Activated CD4-positive, alpha-beta T cell treated with anti-CD3 and anti-CD28 coated beads, Interleukin-2, amount 10 ng/mL, durations not matched to agents 24 days and 14 days (primary cell): ENCODE measurements at places on chromosomes 11 and 22. TPM values are rescaled to one million over a fixed set of nuclear protein-coding genes. Genes with fewer than 3 reads are reported as not detected.

GRCh38 chr22:41369837-41370236 lies 11.9 kb upstream of the TEF start:
- DNase-seq: no peak

DNA sequence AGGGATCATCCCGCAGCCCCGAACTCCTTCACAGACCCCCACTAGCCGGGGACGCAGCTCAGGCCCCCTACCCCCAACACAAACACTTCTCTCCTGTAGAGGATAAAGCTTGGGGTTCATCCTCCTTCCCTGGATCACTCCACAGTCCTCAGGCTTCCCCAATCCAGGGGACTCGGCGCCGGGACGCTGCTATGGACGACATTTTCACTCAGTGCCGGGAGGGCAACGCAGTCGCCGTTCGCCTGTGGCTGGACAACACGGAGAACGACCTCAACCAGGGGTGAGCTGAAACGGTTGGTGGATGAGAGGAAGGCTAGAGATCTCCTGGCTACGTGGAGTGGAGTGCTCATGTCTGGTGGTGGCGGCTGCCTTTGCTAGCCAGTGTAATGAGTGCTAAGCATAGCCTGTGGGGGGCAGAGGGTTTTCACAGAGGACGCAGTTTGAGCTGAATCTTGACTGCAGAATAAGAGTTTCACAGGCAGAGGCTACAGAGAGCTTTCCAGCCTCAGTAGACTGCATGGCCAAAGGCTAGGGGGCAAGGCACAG lies 580 bp downstream of the ILK start:
- peak; percentile 86 for DNase-seq

GRCh38 chr22:25645266-25645665 lies 80.8 kb downstream of the GRK3 start:
- no peak for DNase-seq

- DNase-seq: no peak
These were observed 746.1 kb downstream of the NTM start for GRCh38 chr11:132116516-132116915.

DNA sequence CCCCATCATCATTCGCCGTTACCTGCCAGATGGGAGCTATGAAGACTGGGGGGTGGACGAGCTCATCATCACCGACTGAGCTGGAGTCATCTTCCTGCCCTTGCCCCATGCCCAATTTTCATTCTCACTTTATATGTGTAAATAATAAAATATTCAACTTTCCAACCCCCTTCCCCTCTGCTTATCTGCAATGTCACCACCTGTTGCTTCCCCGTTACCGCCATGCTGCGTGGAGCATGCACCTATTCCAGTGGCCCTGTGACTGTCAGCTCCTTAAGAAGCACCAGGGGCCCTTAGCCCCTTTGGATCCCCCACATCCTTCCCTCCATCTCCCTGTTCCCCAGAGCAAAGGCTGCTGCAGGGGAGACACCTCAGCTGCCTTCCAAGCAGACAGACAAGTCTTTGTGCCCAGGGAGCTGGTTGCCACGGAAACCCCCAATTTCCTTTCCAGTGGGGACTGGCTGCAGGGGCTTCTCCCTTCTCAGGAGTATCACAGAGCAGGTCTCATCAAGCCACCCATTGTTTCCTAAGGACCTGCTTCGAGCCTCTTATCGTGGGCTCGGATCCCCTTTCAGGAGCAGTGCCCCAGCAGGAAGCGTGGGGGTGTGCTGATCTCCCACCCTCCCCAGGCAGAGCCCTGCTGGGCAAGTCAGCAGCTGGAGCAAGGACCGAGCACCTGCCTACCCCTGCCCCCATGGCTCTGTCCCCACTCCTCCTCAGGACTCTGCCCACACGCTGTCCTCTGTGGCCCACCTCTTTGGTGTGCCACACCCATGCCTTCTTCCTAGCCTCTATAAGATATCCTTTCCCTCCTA lies 14.3 kb downstream of the POLR2F start:
- DNase-seq: no peak

- peak; percentile 69 for DNase-seq
These were observed 1.6 kb downstream of the DEAF1 start for GRCh38 chr11:693415-693831.

- DNase-seq: no peak
These were observed 10.7 kb upstream of the SESN3 start for GRCh38 chr11:95241681-95242081.

GRCh38 chr11:66359662-66360087 lies 11.9 kb downstream of the SLC29A2 start:
- DNase-seq: no peak

GRCh38 chr22:46053563-46054090 lies 76.7 kb upstream of the WNT7B start:
- peak; percentile 82 for DNase-seq

- peak; percentile 88 for DNase-seq
These were observed 111.2 kb downstream of the MRTFA start for GRCh38 chr22:40525250-40525884.

DNA sequence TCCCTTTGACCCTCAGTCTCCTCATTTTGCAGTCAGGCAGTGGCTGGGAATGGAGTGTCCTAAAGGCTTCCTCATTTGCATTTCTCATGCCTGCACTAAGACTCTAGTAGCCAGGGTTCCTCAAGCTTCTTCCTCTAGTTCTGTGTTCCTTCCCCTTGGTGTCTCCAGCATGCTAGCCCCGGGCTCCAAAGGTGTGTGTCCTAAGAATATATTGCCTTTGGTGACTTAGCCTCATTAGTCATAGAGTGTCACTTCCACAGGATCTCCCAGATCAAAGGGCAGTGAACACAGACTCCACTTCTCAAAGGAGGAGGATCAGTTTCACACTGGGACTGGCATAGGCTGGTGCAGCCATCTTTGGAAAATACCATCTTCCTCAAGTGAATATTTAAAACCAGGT lies 21.4 kb upstream of the ACER3 start:
- no peak for DNase-seq

- peak; percentile 93 for DNase-seq
These were observed 4.1 kb upstream of the PLAAT2 start for GRCh38 chr11:63567044-63567840.

GRCh38 chr11:1404461-1405185 lies 14.9 kb downstream of the BRSK2 start:
- no peak for DNase-seq

GRCh38 chr11:29320196-29320595 lies 696.6 kb downstream of the KCNA4 start:
- no peak for DNase-seq

- no peak for DNase-seq
These were observed 991 bp upstream of the SLCO2B1 start for GRCh38 chr11:75149766-75150465.

GRCh38 chr22:47052236-47053012 lies 290.0 kb downstream of the TBC1D22A start:
- no peak for DNase-seq

DNA sequence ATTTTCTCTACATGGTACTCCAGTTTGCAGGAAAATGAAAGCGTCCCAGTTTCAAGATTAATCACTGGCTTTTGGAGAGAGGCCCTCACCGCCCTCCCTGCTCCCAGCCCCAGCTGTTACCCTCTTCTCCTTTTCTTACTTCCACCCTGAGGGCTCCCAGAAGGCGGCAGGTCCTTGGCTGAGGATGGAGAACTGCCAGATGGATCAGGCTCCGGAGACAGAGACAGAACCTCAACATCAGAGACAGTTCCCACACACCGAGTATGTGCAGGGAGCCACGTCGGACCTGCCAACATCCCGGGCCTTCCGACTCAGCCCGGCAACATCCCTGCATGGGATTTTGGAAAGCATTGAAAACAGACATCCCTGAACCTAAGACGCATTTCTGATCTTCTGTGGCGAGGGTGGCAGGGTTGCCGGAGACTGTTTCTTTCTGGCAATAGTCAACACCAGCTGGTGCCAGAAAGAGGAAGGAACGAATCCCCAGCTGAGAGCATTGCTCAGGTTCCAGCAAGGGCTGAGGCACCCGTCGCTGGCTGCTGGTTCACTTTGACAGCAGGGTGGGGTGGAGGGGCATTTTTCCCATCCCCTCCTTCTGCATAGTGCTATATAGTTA lies 467.1 kb downstream of the MIAT start:
- DNase-seq: no peak

DNA sequence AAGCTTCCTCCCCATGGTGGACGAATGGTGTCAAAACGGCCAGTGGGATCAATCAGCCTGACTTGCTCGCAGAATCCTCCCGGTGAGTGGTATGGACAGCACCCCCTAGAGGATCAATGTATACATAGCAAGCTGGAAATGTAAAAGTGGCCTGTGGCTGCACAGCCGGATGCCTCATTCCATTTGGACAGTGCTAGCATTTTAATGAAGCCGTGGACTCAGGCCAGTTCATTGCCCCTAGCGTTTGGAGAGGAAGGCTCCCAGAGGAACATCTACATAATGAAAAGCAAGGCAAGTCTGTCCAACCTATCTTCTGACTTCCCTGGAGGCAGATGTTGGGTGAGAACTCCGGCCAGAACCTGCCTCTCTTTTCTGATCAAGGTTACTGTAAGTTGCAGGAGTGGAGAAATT lies 942.3 kb downstream of the NTM start:
- DNase-seq: no peak

- no peak for DNase-seq
These were observed 198.8 kb upstream of the KIRREL3 start for GRCh38 chr11:127199306-127199801.

GRCh38 chr11:13286279-13286821 lies 8.8 kb downstream of the BMAL1 start:
- no peak for DNase-seq

- no peak for DNase-seq
These were observed 32.9 kb downstream of the RPL27A start for GRCh38 chr11:8715501-8715900.

GRCh38 chr11:18011633-18012032 lies 1.2 kb downstream of the SERGEF start:
- DNase-seq: no peak

DNA sequence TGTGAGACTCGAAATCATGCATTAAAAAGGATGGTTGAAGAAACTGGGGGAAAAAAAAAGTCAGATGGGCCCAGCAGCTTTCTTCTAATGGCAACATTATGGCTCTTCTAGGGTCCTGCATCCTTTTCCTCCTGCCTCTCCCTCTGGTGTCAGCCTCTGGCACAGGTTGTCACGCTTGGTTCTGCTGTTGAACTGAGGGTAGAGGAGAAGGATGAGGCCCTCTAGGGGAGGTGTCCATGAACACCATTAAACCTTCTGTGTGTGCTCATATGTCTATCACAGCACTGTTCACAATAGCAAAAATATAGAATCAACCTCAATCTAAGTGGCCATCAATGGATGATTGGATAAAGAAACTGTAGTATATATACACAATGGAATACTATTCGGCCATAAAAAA lies 36.0 kb downstream of the BUD13 start:
- no peak for DNase-seq

DNA sequence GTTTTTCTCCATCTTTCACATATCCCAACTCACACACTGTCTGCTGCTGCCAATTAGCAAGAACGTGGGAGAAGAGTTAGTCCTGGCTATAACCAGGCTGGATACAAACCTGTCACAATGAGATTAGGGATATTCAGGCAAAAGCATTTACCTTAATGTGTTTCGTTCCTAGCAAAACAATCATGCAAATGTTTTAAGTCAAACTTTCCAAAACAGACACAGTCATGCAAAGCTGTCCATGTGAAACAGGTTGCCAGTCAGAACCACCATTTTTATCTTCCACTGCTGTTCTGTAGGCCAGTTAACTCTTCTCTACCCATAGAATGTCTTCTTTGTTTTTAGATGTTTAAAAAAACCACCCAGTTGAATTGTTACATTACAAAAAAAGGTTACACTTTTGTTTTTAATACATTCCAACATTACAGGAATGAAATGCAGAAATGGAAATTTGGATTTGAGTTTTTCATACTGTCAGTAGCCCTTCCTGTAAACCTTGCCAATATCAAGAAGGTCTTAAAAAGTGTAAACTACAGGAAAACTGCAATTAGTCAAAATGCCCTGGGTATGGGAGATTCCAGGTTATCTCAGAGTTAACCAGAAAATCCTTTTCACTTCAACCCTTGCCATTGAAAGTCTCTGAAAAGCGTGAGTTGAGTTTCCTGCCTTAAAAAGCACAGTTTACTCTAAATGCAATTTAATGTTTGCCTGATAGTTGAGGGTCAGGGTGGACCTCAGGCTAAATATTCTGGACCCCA lies 34.2 kb upstream of the LDLRAD3 start:
- DNase-seq: no peak

GRCh38 chr22:11066458-11067285 lies 4461.3 kb upstream of the OR11H1 start:
- DNase-seq: peak; percentile 59

- no peak for DNase-seq
These were observed 437 bp downstream of the SLC43A3 start for GRCh38 chr11:57426439-57426928.

GRCh38 chr11:78838417-78838816 lies 263.8 kb upstream of the NARS2 start:
- DNase-seq: no peak

- no peak for DNase-seq
These were observed 19.8 kb downstream of the SCGB1A1 start for GRCh38 chr11:62438641-62439040.

DNA sequence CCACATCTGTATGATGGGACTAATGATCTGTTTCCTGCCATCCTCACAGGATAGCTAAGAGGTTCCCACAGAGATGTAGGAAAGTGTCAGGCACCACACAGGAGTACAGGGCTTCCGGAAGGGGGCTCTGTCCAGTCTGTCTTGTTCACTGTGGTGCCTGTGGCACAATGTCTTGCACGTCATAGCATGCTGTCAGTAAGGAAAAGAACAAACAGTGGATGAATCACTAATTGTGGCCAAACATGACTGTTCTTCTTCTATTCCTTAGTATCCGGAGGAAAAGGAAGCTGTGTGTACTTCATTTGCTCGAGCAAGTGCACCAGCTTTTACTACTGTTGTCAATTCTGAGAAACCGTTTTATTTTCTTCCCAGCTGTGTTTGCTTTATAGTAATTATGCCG lies 73.4 kb upstream of the YWHAH start:
- no peak for DNase-seq

DNA sequence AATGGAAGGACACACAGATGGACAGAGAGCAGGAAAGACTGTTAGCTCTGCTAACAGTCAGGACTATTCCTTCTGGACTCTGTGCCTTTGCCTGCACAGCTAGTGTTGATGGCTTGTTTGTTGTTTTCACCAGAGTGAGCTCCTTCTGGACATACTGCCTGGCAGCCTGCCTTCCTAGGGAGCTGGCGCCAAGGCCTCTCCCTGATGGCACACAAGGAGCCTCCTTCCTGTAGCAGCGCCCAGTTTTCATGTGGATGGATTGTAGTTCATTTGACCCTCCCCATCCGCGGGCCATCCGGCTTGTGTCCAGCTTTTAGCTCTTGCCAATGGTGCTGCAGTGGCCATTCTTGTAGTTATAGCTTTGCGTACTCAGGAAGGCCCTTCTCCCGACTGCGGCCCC lies 16.6 kb upstream of the BCR start:
- DNase-seq: no peak

- no peak for DNase-seq
These were observed 215.4 kb upstream of the UBASH3B start for GRCh38 chr11:122439866-122440810.

GRCh38 chr11:76419896-76420295 lies 24.9 kb upstream of the EMSY start:
- peak; percentile 60 for DNase-seq

Gene OR52I2
- not detected in 2 replicates for total RNA-seq

Gene NXPE2
- not detected in 2 replicates for total RNA-seq

Gene OR2AG1
- total RNA-seq: not detected in 2 replicates

Gene B4GALNT4
- total RNA-seq: 3.9 and 4.1 TPM in 2 replicates

Gene MS4A4A
- total RNA-seq: not detected in 2 replicates

Gene MED17
- total RNA-seq: 48.5 and 55.1 TPM in 2 replicates

Gene PIH1D2
- total RNA-seq: 0.21 and 0.59 TPM in 2 replicates

Gene SERHL2
- 2.2 and 2.3 TPM in 2 replicates for total RNA-seq

Gene TREH
- total RNA-seq: not detected in 2 replicates

Gene EIF3M
- 348 and 351 TPM in 2 replicates for total RNA-seq

Gene IL10RA
- 86.6 and 89.9 TPM in 2 replicates for total RNA-seq

Gene GAL3ST1
- not detected in 2 replicates for total RNA-seq

Gene ANKK1
- total RNA-seq: not detected in 2 replicates

Gene RFPL1
- total RNA-seq: not detected in 2 replicates
